GM06990 (cell line): ENCODE measurements at places on chromosomes 2 and 18.

DNA sequence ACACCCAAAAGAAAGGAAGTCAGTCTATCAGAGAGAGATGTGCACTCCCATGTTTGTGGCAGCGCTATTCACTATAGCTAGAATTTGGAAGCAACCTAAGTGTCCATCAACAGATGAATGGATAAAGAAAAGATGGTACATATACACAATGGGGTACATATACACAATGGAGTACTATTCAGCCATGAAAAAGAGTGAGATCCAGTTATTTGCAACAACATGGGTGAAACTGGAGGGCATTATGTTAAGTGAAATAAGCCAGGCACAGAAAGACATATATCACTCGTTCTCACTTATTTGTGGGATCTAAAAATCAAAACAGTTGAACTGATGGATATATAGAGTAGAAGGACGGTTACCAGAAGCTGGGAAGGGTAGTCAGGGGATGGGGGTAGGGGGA, 99.9 kb upstream of the ZNF516 start:
- no peak for DNase-seq

GRCh38 chr2:108069515-108070310, 83.4 kb downstream of the SLC5A7 start:
- DNase-seq = no peak

GRCh38 chr2:238921259-238921658, 73.4 kb downstream of the TWIST2 start:
- DNase-seq = no peak

DNA sequence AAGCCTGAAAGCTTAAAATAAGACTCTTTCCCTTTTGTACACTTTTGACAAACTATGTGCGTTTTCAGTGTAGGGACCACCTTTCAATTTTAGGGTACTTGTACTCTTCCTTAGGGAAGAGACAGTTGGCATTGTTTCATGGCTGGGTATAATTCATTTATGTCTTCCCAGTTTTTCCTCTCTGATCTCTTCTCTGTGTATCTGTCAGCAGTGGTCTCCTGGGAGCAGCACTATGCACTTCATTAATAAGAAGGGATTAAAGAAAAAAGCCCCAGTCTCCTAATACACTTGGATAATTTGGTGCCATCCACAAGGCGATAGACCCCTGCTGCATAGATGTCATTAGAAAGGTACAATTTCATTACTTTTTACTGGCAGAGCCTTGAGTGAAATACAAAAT, 12.1 kb downstream of the AQP4 start:
- no peak for DNase-seq

DNA sequence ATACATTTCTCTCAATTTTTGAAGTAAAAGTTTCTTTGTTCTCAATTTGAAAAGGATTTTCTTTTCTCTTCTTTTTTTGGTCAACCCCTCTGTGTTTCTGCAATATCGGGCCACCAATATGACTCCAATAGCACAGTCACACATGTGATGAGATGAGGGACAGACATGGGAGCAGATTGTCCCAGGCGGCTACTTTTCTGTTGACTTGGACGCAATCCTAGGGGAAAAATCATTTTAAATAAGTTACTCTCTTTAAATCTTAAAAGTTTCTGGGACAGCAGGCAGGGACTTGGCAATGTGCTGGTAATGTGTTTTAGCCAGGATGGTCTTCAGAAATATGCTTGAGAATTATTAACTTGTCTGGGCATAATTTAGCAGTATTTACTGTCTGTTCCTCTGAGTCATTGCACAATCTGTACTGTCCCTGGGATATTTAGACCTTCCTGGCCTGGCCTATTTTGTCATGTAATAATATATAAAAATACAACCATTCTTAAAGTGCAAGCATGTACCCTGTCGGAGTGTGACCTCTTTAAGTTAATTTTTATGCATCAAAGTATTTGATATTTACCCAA, 388.5 kb upstream of the FANCL start:
- no peak for DNase-seq

- DNase-seq = no peak
Measured at GRCh38 chr2:71223767-71224333, 3.1 kb downstream of the PAIP2B start.

- DNase-seq = peak; percentile 96
Measured at GRCh38 chr2:112254466-112255240, at the start of gene ZC3H8. Gene ZC3H8 (minus strand): TSS chr2:112255042. CDS start chr2:112254981, 61 bp downstream.

- DNase-seq = no peak
Measured at GRCh38 chr2:128611421-128612320, 293.0 kb upstream of the HS6ST1 start.

- DNase-seq = no peak
Measured at GRCh38 chr2:95348609-95349567, 51.7 kb downstream of the KCNIP3 start.

- DNase-seq = no peak
Measured at GRCh38 chr18:10524507-10525370, 1.1 kb upstream of the NAPG start.

- no peak for DNase-seq
Measured at GRCh38 chr2:230590333-230590732, 122.3 kb upstream of the CAB39 start.

- no peak for DNase-seq
Measured at GRCh38 chr18:8786483-8787370, 81.4 kb downstream of the MTCL1 start.

- DNase-seq = no peak
Measured at GRCh38 chr2:161980976-161981375, 93.0 kb downstream of the DPP4 start.

DNA sequence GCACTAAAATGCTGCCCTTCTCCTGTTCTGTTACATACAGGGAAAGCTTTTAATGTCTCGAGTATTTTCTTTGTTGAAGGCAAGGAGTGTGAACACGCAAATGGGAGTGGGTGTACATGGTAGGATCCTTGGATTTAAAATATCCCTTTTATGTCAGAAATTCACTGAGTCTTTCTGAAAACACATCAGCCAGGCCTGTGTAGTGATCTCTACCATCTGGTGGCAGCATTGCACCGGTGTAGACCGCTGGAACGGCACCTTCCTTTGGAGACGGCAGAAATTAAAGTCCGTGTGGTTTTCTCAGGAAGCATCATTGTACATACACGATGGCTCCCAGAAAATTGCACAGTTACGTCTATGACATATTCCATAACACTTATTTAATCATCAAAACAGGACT, 515.8 kb downstream of the GALR1 start:
- DNase-seq = no peak

DNA sequence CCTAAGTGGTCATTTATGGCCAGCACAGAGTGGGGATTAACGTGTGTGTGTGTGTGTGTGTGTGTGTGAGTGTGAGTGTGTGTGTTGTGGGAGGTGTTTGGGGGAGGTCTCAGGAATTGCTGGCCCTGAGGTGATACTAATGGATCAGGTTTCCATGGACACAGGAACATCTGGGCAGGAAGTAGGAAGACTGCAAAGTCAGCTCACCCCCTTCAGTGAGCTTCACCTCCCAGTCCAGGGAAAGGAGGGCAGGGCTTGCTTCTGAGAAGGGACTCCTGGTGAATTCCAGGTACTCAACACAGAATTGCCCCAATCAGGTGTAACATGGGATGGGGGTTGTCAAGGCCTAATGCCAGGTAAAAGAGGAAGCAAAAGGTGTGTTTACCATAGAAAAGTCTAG, 30.3 kb upstream of the IL1R1 start:
- no peak for DNase-seq

GRCh38 chr2:183390109-183390508, 265.9 kb downstream of the NUP35 start:
- DNase-seq = no peak

- no peak for DNase-seq
Measured at GRCh38 chr2:150011161-150011730, 423.7 kb upstream of the MMADHC start.

GRCh38 chr18:25880441-25880840, 210.0 kb downstream of the SS18 start:
- no peak for DNase-seq

- no peak for DNase-seq
Measured at GRCh38 chr2:23114299-23114698, 270.7 kb upstream of the KLHL29 start.

DNA sequence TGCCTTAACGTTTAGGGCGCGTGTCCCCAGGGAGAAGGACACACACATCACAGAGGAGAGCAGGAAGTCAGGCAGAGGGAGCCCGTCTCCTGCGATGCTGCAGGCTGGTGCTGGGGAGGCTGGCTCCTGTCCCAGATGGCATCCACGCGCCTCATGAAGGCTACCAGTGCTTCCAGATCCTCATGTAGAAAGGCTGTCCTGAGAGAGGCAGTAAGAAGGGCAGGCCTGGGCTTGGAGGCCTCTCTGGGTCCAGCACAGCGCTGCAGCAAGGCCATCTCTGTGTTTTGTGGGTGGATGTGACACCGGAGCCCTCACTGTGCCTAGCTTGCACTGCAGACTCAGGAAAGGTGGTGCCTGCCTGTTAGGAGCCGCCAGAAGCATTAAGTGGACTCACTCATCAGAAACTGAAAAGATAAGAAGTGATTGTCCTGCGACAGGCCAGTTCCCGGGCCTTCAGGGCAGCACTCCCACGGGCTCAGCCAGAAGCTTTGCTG, 62.7 kb downstream of the FAM168B start:
- DNase-seq = no peak
